ENCODE measurements at places on chromosomes 5 and 9. TPM values are rescaled to one million over a fixed set of nuclear protein-coding genes. Genes with fewer than 3 reads are reported as not detected.

FAM53C gene
- 24.9 TPM for total RNA-seq

C9 gene
- total RNA-seq, result not detected

GRIN3A gene
- total RNA-seq, result not detected

GLDC gene
- total RNA-seq, result 2.3 TPM

CD74 gene
- total RNA-seq, result 5,628 TPM

RAD23B gene
- 82.6 TPM for total RNA-seq

CCDC183 gene
- total RNA-seq, result not detected

OGN gene
- total RNA-seq, result not detected

KIF12 gene
- not detected for total RNA-seq

PCDHA9 gene
- total RNA-seq, result not detected

SLC25A2 gene
- 3.9 TPM for total RNA-seq

GFM2 gene
- total RNA-seq, result 21.8 TPM

DMGDH gene
- not detected for total RNA-seq

WDR38 gene
- total RNA-seq, result not detected

PDLIM4 gene
- total RNA-seq, result not detected

CDX1 gene
- total RNA-seq, result not detected

TLX3 gene
- total RNA-seq, result not detected

LECT2 gene
- not detected for total RNA-seq

ESM1 gene
- not detected for total RNA-seq

CKMT2 gene
- not detected for total RNA-seq

STC2 gene
- 0.29 TPM for total RNA-seq

STPG3 gene
- 0.37 TPM for total RNA-seq

MOB3B gene
- 7.3 TPM for total RNA-seq

FOXD4L3 gene
- total RNA-seq, result not detected

SLC46A2 gene
- total RNA-seq, result not detected

SEC61B gene
- 243 TPM for total RNA-seq

CNOT6 gene
- total RNA-seq, result 25.7 TPM

PCDHB15 gene
- not detected for total RNA-seq

GRM6 gene
- total RNA-seq, result not detected

GNA14 gene
- total RNA-seq, result not detected

PTGS1 gene
- total RNA-seq, result 8.9 TPM

UBE2QL1 gene
- 1.3 TPM for total RNA-seq

SYNPO gene
- total RNA-seq, result 49.3 TPM

FANCG gene
- total RNA-seq, result 27.4 TPM

FAM163B gene
- not detected for total RNA-seq

Data from activated B cell treated with CpG ODN at 0.5 μM for 24 hours (primary cell).